Stimulated activated CD4-positive, alpha-beta T cell treated with anti-CD3 and anti-CD28 coated beads, Interleukin-12 subunit alpha, Interleukin-12 subunit beta, amount 100 ng/mL, for 4 hours (primary cell): ENCODE measurements at places on chromosomes 6 and 20.

- no peak for DNase-seq
These were observed 21.9 kb downstream of the RIMS1 start for GRCh38 chr6:71908162-71908765.

DNA sequence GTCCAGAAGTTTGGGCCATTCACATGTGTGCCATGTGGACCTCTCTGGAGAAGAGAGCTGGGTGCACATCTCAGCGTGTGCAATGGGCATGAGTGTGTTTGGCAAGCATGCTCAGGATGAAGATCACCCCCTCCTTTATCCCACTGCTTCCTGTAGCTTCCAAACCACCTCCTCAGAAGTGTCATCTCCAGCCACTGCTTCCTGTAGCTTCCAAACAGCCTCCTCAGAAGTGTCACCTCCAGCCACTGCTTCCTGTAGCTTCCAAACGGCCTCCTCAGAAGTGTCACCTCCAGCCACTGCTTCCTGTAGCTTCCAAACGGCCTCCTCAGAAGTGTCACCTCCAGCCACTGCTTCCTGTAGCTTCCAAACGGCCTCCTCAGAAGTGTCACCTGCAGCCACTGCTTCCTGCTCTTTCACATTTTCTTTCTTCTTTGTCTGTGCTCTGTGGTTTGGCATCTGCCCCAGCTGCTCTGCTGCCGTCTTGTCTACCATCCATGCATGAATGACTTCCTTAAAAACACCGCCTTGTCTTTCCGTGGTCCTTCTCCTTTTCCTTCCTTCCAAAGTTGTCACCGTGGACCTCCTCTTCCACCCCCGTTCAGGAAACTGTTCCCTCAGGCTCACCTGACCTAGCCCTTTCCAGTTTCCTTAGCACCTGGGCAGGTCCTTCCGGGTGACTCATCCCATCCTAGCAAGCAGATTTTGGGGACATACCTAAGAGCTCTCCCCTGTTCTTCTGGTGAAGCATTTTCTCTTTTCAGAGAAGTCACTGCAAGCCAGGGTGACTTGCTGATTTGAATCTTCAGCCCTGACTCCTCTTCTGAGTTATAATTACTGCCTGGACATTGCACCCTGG lies 43.5 kb upstream of the TIAM2 start:
- no peak for DNase-seq

- peak; percentile 56 for DNase-seq
These were observed 32.0 kb downstream of the ARHGAP40 start for GRCh38 chr20:38633577-38634093.

- DNase-seq: no peak
These were observed 104.7 kb upstream of the IFNGR1 start for GRCh38 chr6:137323860-137324259.

DNA sequence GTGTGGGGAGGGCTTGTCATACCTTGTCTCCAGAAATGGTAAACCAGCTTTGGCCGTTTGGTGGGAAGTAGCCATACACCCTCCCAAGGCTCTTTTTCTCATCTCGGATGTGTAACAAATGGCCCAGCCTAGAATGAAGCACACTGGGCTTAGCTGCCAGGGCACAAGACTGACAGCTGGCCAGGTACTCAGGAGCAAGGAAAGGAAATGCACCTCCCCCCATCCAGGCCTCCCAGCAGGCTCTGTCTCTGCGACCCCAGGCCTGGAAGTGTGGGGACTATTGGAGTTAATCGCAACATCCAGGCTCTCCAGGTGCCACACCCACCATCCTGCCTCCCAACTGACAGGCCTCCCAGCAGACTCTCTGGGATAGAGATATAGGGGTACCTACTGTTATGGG lies 43.0 kb downstream of the MRS2 start:
- no peak for DNase-seq

GRCh38 chr20:51331481-51331880 lies 211.0 kb downstream of the NFATC2 start:
- DNase-seq: no peak

GRCh38 chr20:58017970-58018530 lies 210.4 kb downstream of the ANKRD60 start:
- DNase-seq: no peak

- no peak for DNase-seq
These were observed 423.2 kb downstream of the RFPL4B start for GRCh38 chr6:112770308-112770707.

- DNase-seq: no peak
These were observed 33.9 kb downstream of the MBOAT1 start for GRCh38 chr6:20178327-20178726.

DNA sequence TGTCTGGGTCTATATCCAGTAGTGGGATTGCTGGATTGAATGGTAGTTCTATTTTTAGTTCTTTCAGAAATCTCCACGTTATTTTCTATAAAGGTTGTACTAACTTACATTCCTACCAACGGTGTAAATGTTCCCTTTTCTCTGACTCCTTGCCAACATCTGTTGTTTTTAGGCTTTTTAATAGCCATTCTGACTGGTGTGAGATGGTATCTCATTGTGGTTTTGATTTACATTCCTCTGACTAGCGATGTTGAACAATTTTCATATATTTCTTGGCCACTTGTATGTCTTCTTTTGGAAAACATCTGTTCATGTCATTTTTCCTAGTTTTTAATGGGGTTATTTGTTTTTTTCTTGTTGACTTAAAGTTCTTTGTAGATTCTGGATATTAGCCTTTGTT lies 99.3 kb downstream of the BMP2 start:
- no peak for DNase-seq

GRCh38 chr6:167576828-167577503 lies 249.7 kb upstream of the AFDN start:
- no peak for DNase-seq

DNA sequence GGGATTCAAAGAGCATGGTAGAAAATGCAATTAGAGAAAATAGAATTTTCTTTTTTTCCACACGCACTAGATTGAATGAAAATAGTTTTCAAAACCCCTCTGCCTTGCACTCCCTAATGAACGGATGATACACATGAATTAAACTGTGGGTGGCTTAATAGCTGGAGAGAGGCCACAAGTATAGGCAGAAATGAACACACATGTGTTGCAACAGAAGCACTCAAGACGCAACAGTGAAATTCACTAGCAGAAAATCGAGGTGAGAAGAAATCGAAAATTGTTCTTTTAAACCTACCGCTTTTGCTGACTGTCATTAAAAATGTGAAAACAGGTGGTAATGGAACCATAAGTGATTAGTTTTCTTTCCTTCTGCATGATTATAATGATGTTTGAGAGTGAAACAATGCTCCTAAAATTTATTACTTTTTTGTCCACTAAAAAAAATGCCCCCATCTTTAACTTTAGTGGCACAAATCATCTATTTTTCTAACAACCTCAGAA lies 80.1 kb upstream of the SHLD1 start:
- no peak for DNase-seq

DNA sequence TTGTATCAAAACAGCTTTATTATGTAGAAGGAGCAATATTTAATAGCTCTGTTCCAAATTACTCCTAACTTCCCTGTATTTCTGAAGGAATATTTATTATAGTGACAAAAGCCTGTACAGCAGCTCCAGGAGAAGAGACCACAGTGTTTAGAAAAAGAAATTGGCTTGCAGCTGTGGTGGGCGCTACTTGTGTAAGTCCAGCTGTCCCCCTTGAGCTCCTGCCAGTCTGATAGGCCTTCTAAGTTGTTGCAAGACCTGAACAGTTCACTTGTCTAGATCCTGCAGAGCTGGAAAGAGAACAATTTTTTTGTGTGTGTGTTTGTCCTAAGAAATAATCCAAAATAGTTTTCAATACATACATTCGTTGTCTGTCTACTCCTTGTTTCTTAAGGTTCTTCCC lies 86.6 kb downstream of the JARID2 start:
- DNase-seq: no peak

DNA sequence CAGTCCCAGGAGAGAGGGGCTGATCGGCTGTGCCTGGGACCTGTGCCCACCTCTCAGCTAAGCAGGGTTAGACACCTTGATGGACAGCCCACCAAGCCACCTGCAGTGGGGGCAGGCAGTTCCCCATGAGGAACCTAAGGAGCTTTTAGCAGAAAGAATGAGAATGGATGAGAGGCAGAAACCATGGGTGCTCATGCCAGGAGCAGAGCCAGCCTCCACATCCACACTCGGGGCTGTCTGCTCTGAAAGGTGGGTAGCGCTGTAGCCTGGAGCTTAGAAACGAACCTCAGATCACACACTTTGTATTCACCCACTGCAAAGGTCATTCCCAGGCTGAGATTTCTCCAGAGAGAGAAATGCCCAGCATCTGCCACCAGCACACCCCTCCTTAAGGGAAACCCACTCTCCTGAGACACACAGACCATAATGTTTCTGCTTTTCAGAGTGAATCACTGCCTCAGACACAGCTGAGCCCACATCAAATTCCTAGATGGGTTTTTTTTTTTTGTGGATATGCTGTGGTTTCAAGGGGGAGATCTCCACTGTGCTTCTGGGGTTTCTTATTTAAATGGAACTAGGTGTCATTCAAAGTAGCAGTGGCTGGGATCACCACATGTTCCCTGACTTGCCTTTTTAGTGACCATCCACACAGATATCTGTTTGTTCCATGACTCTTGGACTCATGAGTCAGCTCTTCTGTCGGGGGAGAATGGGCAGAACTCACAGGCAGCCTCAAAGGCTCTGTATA lies 218.9 kb downstream of the EYA2 start:
- no peak for DNase-seq

DNA sequence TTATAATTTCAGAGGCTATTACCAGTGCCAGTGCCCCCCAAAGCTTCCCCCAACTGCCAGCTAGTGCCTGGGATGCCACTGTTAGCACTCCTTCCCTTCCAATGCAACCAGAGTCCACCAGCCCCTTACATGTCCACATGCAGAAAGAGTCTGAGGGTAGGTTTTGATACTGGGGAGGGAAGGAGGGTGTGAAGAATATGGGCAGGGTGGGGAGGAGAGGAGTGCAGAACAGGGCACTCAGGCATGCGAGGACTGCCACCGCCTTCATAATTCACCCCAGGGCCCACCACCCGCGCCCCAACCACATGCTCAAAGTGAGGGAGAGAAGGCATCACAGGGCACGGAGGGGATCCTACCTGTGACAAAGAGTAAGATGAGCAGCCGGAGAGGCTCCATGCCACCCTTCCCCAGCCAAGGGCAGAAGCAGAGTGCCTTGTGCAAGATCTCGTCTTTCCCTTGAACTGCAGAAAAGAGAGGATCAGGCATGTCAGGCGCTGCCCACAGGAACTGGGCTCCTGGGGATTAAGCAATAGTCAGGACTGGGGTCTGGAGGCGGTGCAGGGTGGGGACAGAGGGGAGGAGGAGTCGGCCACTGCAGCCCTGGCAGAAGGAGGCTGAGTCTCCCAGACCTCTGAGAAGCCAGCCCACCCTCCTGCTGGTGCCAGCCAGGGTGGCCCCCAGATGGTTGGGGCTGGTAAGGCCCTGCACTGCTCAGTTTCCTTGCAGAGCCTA lies at the start of gene TREM2:
TSS of gene TREM2 (minus strand) at position 430 of the 732 bp plus-strand sequence. CDS start at position 396, 34 bp downstream.
- DNase-seq: no peak

- no peak for DNase-seq
These were observed 1.6 kb upstream of the UBD start for GRCh38 chr6:29561091-29561490.

GRCh38 chr6:23316131-23316530 lies 746.8 kb downstream of the HDGFL1 start:
- no peak for DNase-seq

DNA sequence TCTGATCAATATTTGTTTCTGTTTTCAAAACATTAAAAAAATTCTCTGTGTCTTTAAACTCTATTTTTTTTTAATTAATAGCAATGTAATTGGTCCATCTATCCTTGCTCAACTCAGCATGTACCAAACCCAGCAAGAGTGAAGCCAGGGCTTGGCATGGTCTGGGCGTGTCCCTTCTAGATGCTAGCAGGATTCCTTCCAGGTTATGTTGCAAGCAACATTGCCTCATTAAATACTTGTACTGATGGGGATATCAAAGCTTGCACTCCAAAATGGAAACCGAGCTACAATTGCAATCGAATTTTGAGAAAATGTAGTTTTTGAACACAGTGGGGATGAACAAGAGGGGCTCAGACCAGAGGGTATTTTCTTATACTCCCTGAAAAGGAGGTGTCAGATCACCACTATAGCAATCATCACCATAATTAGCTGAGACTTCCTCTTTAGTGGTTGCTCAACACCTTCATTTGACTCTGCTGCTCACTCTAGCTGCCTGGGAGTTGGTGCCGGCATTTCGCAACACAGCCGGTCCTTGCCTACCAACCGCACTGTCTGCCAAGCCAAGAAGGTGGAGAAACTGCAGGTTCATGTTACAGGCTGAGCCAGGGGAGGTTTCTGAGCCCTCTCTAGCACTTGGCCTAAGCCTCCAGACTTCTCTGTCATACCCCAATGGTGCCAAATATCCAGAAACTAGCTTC lies 67.8 kb upstream of the RALGAPA2 start:
- no peak for DNase-seq

DNA sequence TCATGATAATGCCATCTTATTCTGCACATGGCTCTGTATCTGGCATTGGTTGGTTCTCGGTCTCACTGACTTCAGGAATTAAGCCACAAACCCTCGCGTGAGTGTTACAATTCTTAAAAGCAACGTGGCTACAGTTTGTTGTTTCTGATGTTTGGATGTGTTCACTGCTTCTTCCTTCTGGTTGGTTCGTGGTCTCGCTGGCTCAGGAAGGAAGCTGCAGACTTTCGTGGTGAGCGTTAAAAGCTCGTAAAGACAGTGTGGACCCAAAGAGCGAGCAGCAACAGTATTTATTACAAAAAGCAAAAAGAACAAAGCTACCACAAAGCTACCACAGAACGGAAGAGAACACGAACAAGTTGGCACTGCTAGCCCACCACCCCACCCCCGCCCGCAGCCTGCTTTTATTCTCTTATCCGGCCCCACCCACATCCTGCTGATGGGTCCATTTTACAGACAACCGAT lies 51.1 kb downstream of the MYLIP start:
- no peak for DNase-seq

DNA sequence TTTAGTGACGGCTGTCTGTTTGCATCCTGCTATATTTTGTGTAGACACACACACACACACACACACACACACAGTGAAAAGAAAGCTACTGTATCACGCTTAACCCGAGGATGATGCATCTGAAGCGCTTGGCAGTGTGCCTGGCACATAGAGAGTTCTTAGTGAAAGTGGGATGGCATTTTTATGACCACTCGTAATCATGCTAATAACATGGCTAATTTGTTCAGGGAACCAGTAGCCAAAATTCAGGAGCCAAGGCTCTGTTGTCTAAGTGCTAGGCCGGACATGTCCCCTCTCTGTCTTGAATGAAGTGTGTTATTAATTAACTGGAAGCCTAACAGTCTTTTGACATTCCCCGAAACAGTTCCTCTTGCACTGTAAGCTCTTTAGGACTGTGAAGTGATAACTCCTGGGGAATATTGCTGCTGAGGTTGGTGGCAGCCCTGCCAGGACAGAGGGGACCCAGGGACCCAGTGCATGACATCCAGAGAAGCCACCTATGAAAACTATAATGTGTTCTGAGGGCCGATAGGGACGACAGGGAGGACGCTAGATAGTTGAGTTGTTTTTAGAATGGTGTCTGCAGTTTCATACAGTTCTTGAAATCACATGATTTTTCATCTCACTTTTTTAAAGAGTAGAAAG lies 45.0 kb upstream of the IRF4 start:
- DNase-seq: no peak

- no peak for DNase-seq
These were observed 154.3 kb upstream of the RPS6KA2 start for GRCh38 chr6:166781331-166781730.
